ENCODE measurements at places on chromosomes 5 and 9. TPM values are rescaled to one million over a fixed set of nuclear protein-coding genes. Genes with fewer than 3 reads are reported as not detected.

FST gene
- not detected for total RNA-seq

DNA sequence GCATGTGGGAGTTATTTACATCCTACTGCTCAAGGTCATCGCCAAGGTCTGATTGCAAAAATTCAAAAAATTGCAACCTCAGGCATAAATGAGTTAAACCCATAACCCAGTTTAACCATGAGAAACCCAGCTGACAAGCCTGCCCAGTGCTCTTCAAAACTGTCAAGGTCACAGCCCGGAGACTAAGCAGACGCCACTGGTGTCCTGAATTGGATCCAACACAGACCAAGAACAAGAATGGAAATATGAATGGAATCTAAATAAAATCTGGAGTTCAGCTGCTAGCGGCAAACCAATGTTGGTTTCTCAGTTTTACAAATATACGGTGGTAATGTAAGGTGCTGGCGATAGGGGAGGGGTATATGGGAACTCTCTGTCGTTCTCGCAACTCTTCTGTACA, 201.5 kb upstream of the MVB12B start:
- peaks cover 55% of the 10 kb centered on the region for H3K27me3 ChIP-seq
- H3K4me3 ChIP-seq: no peak overlapping the region
- no peak for ATAC-seq
- H3K4me1 ChIP-seq: no peaks in the 10 kb centered on the region
- no peak overlapping the region for H3K27ac ChIP-seq

DNA sequence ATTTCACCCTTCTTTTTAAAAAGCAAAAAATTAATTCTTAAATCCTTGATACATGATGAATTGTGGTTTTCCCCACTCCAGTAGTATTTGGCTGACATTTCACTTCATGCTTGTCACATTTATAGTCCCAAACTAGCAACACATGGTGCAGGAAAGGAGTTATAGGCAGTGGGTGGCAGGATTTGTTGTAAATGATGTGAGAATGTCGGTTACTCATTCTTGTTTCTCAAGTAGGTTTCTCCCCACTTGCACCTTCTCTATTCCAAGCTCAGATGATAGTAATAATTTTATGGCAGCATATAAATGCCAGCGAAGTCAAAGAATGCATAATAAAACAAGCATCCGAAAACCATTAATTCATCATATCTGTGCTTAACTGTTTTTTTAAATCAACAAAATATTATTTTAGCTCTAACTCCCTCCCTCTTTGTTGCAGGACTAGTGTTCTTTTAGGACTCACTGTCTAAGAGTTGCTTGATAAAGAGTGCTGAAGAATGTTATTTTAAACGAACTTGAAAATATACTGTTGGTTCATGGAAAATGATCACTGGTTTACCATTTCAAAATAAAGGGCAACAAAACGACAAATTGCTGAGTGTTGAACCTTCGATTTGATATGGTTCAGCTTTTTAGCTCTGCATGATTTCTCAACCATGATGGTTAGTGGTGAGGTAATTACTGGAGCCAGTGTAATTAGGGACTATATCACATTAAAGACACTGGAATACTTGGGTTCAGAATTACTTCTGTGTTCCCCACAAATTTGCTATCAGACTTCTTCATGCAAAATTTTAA, 88.1 kb upstream of the ADAMTSL1 start:
- H3K27me3 ChIP-seq: no peaks in the 10 kb centered on the region
- H3K27ac ChIP-seq: no peak overlapping the region
- no peak overlapping the region for H3K4me3 ChIP-seq
- H3K36me3 ChIP-seq: no peaks in the 10 kb centered on the region
- ATAC-seq: no peak

DNA sequence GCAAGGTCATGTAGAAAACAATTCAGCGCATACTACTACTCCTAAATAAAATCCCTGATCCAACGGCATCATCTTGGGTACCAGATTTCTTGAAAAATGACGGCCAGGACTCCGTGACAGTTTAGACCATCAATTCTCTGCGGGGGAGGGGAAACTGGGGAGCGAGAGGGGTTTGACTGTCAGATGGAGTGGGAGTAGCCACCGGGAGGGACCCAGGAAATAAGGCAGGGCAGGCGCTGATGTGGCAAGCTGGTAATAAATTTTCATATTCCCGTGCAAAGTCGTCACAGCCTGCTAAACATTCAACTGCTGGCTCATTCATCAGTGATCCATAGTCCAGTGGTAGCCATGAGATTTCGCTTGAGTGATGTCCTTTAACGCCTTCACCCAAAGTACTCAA, 457 bp upstream of the CDH18 start:
- no peak overlapping the region for H3K27ac ChIP-seq
- H3K4me1 ChIP-seq: no peaks in the 10 kb centered on the region
- ATAC-seq: no peak
- H3K4me3 ChIP-seq: no peak overlapping the region
- no peaks in the 10 kb centered on the region for H3K27me3 ChIP-seq
- H3K36me3 ChIP-seq: no peaks in the 10 kb centered on the region

DNA sequence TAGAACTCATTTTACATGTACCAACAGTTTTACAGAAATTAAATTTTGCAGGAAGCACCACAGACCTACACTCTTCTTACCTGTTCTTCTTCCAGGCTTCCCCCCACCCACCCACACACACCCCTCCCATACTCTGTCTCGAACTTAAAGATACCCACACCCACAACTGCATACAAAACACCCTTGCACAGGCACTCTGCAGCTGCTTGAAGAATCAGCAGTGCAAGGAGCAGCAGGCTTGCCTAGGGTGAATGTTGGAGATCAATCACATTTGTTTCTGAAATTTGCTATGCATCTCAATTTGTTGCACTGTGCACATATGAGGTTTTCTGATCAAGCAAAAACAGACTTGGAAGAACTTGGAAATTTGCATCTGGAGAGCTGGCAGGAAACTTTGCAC, 77.5 kb upstream of the TGFBR1 start:
- H3K36me3 ChIP-seq: no peaks in the 10 kb centered on the region
- no peak overlapping the region for H3K27ac ChIP-seq

DNA sequence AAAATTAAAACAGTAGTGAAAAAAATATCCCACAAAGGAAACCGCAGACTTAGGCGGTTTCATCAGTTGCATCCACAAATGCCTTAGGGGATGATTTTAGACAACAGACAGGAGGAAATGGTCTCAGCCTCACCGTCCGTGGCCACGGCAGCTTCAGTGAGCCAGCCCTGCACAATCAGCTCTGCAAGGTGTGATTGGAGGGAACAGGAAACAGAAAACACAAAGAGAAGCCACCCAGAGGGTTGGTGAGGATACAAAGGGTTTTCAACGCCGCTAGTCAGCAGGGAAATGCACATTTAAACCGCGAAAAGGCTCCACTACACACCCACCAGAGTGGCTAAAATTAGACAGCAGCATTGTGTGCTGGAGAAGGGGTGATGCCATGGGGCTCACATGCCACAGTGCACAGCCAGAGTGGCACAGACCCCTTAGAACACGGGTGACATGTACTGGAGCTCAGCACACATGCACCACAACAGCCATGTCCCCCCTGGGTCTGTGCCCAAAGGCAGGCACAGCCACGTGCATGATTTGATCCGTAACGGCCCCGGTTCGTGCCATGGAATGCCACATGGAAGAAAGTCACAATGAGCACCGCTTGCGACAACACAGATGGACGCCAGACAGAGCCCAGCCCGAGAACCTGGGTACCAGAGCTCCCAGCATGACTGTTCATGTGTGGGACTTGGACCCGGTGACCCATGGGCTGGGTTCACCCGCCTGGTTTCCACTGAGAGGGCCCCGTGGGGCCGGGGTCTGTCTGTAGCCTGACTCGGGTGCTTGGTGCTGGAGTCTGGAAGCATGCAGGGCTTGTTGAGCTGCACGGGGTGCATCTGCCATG, 18.3 kb upstream of the TERT start:
- ATAC-seq: peak; percentile 51
- H3K27me3 ChIP-seq: no peaks in the 10 kb centered on the region
- H3K4me1 ChIP-seq: peaks cover 42% of the 10 kb centered on the region
- H3K4me3 ChIP-seq: peak overlapping the region; percentile 82
- peaks cover 17% of the 10 kb centered on the region for H3K36me3 ChIP-seq
- no peak overlapping the region for H3K27ac ChIP-seq

- H3K27me3 ChIP-seq: no peaks in the 10 kb centered on the region
- peaks cover 4% of the 10 kb centered on the region for H3K4me1 ChIP-seq
- peaks cover 29% of the 10 kb centered on the region for H3K36me3 ChIP-seq
- peak overlapping the region; percentile 43 for H3K27ac ChIP-seq
These were observed 21.4 kb upstream of the ANXA6 start for GRCh38 chr5:151178777-151179488.

WDR38 gene
- total RNA-seq: not detected

DNA sequence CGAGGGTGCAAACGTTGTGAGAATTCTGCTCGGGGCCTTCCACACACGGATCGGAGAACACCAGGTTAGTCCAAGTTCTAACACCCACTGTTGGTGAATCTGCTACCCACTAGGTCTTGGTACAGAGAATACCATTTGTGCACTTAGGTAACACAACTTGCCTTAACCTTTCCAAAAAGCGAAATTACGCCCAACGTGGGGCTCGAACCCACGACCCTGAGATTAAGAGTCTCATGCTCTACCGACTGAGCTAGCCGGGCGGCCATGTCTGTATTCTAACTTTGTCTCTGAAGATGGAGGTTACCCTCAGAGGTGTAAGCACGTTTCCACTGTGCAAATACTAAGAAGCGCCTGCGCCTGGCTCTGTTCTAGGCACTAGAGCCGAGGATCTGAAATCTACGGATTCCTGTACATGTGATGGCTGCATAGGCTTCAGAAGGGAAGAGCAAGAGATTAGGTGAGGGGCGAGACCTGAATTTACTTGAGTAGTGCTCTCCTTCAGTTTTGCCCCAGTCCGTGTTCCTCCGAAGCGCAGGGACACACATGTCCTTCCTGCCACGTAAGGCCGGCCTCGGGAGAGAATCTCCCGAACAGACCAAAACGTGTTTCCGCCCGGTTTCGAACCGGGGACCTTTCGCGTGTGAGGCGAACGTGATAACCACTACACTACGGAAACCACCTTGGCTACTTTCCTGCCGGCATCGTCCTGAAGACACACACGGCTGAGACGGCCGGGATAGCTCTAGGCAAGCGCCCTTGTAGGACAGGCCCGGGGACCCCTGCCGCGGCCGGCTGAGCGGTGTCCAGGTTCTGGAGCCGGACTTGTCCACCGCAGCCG, 1.1 kb upstream of the TRIM41 start:
- peak overlapping the region; percentile 100 for H3K27ac ChIP-seq
- ATAC-seq: peak; percentile 48
- H3K27me3 ChIP-seq: no peaks in the 10 kb centered on the region
- peak overlapping the region; percentile 87 for H3K4me3 ChIP-seq
- peaks cover 55% of the 10 kb centered on the region for H3K36me3 ChIP-seq
- H3K4me1 ChIP-seq: peaks cover 47% of the 10 kb centered on the region

TSSK1B gene
- total RNA-seq: not detected

GPRIN1 gene
- 8.9 TPM for total RNA-seq

DNA sequence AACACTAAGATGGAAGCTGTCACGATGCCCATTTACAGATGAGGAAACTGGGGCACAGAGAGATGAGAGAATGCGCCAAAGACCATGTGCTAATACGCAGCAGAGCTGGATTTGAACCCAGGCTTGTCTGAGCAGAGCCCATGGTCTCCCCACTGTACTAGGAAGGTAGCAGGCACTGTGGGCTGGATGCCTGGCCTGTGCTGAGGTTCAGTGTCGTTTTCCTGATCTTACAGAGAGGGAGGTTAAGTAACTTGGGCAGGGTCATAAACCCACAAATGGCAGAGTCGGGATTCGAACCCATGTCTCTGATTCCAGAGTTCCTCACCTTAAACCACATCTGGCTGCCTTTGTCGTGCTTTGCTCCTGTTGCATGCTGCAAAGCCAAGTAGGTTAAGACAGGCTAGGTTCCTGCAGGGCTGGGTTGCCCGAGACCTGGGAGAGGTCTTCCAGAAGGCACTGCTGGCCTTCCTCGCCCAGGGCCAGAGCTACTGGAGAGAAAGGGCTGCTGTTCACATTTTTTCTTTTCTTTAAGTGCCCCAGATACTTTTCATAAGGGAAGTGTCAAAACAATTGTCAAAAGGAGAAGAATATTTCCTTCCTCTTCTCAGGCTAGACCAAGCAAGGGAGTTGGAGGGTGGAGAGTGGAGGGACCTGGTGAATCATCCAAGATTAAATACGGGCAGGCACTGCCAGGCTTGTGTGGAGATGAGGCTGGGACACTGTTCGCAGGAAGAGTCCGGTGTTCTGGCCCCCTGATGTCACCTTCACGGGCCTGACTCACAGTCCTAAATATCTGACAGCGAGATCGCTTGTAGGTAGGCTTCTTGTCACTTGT, 3.2 kb downstream of the NEK6 start:
- peaks cover 10% of the 10 kb centered on the region for H3K4me1 ChIP-seq
- ATAC-seq: no peak
- peaks cover 12% of the 10 kb centered on the region for H3K36me3 ChIP-seq
- no peak overlapping the region for H3K4me3 ChIP-seq
- no peak overlapping the region for H3K27ac ChIP-seq

- H3K27me3 ChIP-seq: no peaks in the 10 kb centered on the region
- H3K36me3 ChIP-seq: no peaks in the 10 kb centered on the region
- H3K4me1 ChIP-seq: no peaks in the 10 kb centered on the region
These were observed 25.0 kb upstream of the ITGA2 start for GRCh38 chr5:52964138-52964537.

TPPP gene
- total RNA-seq: 1.4 TPM

SMIM33 gene
- total RNA-seq: 0.90 TPM

- H3K36me3 ChIP-seq: no peaks in the 10 kb centered on the region
- H3K4me1 ChIP-seq: no peaks in the 10 kb centered on the region
- H3K27me3 ChIP-seq: no peaks in the 10 kb centered on the region
- H3K27ac ChIP-seq: no peak overlapping the region
- no peak overlapping the region for H3K4me3 ChIP-seq
These were observed 75.7 kb downstream of the FBN2 start for GRCh38 chr5:128462330-128462729.

GRCh38 chr9:108994695-108995094, 18.6 kb downstream of the CTNNAL1 start:
- no peak overlapping the region for H3K27ac ChIP-seq
- no peak overlapping the region for H3K4me3 ChIP-seq
- ATAC-seq: peak; percentile 37
- no peaks in the 10 kb centered on the region for H3K4me1 ChIP-seq
- no peaks in the 10 kb centered on the region for H3K36me3 ChIP-seq
- no peaks in the 10 kb centered on the region for H3K27me3 ChIP-seq

DNA sequence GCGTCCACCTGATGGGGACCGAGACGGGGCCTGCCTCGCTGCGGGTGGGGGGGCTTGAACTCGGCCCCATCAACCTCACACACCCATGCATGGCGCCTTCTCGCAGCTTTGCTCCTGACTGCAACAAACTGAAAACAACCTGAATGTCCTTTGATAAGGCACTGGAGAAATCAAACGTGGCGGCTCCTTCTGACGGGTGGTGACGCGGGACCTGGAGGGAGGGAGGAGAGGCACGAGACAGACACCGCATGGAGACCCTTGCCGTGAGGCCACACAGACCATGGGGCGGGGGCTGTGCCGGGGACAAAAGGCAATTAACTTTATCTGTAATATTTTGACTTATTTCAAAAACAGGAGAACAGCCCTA, 48.6 kb downstream of the NACC2 start:
- H3K4me3 ChIP-seq: no peak overlapping the region
- H3K36me3 ChIP-seq: no peaks in the 10 kb centered on the region
- ATAC-seq: no peak
- no peaks in the 10 kb centered on the region for H3K27me3 ChIP-seq

- ATAC-seq: no peak
- no peak overlapping the region for H3K4me3 ChIP-seq
- no peaks in the 10 kb centered on the region for H3K4me1 ChIP-seq
- H3K27me3 ChIP-seq: peaks cover 13% of the 10 kb centered on the region
- H3K27ac ChIP-seq: no peak overlapping the region
These were observed 145.7 kb downstream of the CFAP90 start for GRCh38 chr5:7705261-7705660.

GRCh38 chr5:139795074-139796001, at the start of gene PSD2:
Gene PSD2 (plus strand): TSS chr5:139795808. CDS start chr5:139809441, 13,633 bp downstream.
- H3K27ac ChIP-seq: no peak within 1 kb of the TSS
- ATAC-seq: peak; percentile 35
- H3K36me3 ChIP-seq: no peaks in the 10 kb centered on the region
- H3K4me3 ChIP-seq: peak within 1 kb of the TSS; percentile 12
- H3K4me1 ChIP-seq: no peaks in the 10 kb centered on the region

Measured in activated T-helper 17 cell treated with anti-CD3 and anti-CD28 coated beads, Interleukin-2, amount 50 U/mL, for 72 hours (primary cell).